ENCODE measurements at places on chromosomes 2 and 18.

GRCh38 chr18:52242711-52243110 is 97.3 kb upstream of the DCC start:
- DNase-seq = no peak

DNA sequence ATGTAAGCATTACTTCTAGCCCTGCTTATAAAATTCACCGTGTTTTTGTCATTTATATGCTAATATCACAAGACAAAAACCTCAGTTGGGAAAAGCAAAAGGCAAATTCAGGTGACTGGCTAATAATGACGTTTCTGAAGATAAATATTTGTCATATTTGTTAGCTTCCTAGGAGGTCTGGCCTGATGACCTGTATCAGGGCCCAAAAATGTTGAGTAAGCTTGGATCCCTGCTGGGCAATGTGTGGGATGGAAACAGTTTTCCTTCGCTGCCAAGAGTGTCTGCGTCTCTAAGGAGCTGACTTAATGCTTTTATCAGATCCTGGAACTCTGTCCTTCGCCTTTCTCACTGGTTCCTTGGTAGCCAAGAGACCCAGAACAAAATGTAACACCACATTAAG is 230.1 kb upstream of the PXDN start:
- DNase-seq = no peak

DNA sequence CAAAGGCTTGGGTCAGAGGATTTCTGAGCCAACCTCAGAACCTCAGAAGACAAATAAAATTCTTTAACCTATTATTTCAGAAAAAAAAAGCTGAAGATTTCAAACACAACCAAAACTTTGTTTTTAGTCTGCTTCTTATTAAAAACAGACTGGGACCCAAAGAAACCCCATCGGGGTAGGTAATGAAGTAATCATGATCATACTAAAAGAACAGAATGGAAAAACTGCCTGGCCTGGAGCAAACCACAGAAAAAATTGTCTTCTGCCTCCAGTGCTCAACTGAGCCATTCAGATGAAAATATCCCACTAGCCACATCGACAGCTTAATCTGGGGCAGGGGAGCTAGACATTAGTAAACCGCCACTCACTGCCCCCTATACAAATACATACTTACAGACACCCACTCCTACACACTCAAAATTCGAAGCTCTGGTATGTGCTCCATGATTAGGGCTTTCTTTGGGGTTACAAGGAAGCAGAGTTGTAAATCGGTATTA is 76.5 kb downstream of the SDC1 start:
- no peak for DNase-seq

DNA sequence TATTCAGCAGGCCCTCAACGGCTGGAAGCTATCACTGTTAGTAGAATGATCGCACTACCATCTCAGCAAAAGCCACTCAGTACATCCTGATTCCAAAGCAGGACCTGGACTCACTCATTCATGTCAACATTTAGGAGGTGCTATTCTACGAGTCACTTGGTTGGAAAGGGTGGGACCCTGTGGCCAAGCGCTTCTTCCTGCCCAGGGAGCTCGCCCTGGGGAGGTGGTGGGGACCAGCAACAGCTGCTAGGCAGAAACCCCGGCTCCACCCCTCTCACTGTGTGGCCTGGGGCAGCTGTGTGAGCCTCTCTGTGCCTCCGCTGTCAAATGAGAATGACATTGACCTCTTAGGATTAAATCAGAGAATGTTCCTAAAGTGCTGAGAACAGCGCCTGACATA is 231.4 kb downstream of the EIPR1 start:
- DNase-seq = no peak

DNA sequence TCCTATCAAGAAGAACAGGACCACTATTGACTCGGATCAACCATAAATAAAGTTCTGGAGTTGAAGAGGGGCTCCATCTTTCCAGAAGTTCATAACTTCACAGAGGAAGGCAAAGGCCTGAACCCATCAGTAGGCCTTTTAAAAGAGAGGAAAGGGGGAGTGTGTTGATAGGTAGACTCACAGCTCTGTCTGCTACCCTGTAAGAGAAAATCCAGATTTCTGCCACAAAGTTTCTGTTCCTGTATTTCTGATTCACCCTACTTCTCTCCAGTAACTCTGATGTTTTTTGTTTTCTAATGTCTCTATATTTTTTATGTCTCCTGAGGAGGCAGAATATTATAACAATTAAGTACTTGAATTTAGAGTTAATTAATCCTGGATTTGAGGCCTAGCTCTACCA is 564.0 kb downstream of the TNS1 start:
- DNase-seq = no peak

DNA sequence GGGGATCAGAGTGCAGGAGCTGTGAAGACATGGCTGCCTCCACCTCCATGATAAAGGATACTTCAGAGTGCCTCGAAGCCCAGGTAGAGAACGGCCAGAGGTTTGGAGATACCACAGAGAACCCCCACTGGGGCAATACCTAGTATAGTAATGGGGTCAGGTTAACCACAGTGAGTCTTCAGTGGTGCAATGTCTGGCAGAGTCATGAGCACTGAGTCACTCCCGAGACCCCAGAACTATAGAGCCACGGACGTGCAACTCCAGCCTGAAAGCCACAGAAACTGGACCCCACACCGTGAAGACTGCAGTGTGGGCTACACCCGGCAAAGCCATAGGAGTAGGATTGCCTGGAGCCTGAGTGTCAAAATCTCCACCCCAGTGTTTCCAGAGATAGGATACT is 746.6 kb downstream of the CBLN2 start:
- DNase-seq = no peak

GRCh38 chr2:44801289-44801840 is 140.1 kb upstream of the SIX3 start:
- DNase-seq = no peak

- no peak for DNase-seq
Observed at GRCh38 chr2:85733121-85733960, 20.4 kb upstream of the ATOH8 start.

DNA sequence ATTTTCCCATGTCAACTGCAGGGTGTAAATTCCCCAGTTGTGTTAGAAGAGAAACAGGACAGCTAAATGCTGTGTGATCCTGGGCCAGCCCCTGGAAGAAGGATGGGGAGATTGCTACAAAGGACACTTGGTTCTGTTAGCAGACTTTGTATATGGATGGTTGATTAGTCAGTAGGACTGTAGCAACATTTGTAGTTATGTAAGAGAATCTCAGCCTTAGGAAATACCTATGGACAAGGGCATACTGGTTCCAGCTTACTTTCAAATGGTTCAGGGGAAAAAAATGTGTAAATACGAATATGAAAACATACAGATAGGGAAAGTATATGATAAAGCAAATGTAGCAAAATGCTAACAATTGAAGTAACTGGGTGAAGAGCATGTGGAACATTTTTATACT is 47.6 kb downstream of the GNAL start:
- no peak for DNase-seq

GRCh38 chr2:26412091-26412673 is 10.5 kb downstream of the DRC1 start:
- DNase-seq = no peak

- no peak for DNase-seq
Observed at GRCh38 chr2:195411219-195411687, 245.8 kb upstream of the SLC39A10 start.

DNA sequence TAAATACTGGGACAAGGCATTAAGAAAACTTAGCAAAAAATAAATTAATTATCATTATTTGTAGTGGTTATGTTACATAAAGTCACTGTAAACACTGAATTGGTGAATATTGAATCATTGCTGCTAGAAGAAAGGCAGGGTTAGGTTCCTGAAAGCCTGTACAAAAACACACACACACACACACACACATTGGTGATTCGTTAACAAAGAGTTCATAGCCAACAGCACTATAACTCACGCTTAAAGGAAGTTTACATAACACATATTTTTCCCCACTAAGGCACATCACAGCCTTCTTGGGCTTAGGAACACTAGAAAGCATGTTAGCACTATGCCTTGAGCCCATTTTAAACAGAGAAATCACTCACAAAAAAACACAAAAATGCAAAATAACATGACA is 690.0 kb upstream of the PIK3C3 start:
- no peak for DNase-seq

- DNase-seq = no peak
Observed at GRCh38 chr2:48852938-48853337, 97.4 kb upstream of the LHCGR start.

DNA sequence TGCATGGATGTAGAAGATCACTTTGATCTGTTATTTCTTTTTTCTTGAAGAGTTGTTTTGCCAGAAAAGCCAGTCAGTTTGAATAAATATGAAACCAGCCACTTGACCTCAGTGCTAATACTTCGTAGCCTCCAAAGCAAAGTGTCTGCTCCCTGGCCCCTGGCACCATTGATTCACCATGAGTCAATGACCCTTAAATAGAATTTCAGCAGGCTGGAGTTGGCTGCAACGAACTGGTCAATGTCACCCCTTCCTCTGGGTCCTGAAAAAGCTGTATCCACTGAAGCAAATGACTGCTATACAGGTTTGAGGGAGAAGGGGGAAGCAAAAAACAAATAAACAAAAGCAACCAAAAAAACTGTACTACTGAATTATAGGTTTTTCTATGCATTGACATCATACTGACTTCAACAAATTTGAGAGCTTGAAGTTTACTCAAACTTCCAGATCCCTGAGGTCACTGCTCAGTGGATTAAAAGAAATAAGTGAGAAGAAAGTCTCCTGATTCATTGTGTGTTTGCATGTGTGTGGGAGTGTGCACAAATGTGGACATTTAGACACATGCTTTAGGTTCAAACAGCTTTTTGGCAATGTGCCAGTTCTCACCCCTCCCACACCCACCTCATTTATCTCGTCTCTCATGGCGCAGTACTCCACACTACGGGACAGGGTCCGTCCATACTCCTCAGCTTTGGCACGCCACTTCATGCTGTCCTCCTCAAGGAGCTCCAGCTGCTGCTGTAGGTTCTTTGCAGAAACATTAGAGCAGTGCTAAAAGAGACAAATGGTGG is 58.1 kb upstream of the TTN start:
- no peak for DNase-seq

DNA sequence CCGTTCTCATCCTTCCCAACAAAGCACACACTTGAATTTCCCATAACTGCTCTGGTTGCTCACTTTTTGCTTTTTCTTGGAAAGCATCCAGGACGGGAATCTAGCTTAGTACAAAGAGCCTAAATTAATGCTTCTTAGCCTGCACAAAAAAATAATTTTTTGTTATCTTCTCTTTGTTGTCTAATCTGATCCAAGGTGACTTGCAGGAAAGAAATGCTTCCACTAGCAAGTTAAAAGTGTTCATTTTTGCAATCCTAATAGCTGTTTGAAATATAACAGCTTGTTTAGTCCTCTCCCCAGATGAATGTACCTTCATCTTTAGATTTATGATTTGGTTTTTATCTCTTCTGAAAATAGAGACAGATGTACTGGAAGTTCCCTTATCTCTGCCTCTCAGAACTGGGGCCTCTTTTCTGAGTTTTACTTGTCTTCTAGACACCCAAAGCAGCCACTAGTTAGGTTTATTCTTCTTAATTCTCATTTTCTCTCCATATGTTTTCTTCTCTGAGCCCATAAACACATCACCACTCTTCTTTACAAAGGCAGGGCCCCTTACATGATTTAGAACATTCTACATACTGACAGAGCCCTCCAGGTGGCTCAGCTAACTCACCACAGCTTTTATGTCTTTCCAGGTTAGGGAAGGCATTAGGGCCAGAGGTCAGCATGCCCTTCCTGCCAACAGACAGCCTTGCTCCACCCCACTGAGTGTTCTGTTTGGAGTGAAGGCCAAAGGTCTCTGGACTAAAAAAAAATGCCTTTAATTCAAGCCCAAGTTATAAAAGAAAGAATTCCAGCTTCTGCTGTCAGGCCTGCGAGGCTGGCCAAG is 74.7 kb upstream of the MAP4K3 start:
- no peak for DNase-seq

- no peak for DNase-seq
Observed at GRCh38 chr2:111222204-111222866, 101.6 kb downstream of the BCL2L11 start.

GRCh38 chr18:45399643-45400042 is 215.6 kb upstream of the SLC14A2 start:
- DNase-seq = no peak

DNA sequence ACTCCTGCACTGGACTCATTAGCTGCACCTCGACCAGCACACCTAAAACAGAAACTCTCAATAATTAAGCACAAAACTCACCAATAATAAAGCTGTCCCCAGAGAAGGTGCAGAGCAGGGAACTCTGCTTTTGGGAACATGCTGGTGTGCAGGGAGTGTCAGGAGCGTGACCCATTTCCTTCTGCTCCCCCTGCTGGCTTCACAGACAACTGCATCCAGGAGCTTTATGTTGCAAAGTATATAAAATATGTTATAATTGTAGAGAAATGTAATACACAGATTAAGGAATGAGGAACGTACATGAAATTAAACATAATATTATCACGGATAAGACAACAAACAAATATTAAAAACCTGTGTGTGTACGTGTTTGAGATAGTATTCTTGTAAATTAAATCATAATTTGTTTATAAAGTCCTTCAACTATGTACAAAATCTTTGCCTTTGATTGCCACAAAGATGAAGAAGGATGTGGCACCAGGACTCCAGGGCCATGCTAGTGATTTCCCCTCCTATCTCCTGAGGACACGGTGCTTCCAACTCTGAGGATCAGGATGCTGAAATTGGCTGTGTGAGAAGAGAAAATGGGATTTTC is 68.6 kb upstream of the MAL start:
- no peak for DNase-seq

- no peak for DNase-seq
Observed at GRCh38 chr18:79484661-79485621, 89.2 kb downstream of the NFATC1 start.

DNA sequence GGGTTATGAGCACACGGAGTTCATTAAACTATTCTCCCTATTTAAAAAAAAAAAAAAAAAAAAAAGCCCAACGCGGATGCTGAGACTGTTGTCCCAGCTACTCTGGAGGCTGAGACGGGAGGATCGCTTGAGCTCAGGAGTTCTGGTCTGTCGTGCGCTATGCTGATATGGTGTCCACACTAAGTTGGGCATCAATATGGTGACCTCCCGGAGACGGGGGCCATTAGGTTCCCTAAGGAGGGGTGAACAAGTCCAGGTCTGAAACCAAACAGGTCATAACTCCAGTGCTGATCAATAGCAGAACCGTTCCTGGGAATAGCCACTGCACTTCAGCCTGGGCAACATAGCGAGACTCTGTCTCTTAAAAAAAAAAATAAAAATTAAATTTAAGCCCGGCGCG is 12.9 kb upstream of the ANKRD53 start:
- peak; percentile 41 for DNase-seq

DNA sequence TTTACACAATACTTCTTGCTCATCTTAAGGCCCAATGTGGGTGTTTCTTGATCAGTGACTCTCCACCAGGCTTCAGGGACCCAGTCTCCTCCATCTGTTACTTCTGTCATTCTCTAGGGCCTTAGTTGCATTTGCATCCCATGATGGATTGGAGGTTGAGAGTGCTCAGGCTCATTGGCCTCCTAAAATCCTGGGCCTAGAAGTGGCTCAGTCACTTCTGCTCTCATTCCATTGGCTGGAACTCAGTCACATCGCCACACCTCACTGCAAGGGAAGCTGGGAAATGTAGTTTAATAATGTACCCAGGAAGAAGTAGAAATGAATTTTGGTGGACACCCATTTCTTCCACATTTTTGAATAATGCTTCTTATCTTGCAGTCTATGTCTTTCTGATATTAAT is 223.5 kb downstream of the HRH4 start:
- no peak for DNase-seq
